ENCODE measurements at places on chromosomes 6 and 20.

DNA sequence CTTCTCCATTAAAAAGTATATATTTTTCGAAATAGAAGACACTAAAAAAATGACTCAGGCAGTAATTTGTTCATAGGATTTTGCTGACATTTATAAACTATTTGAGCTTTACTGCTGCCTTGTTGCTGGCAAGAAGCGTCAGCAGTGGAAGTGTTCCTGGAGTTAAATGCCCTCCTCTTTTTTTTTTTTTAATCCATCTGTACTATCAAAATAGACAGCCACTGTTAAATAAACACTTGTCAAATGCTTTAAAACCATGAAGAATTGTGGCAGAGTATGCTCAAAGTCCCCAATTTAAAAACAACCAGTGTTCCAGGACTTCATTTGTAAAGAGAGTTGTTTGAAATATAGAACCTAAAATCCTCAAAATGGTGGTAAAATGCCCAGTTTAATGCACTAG is 253.8 kb downstream of the NKAIN2 start:
- DNase-seq: no peak

GRCh38 chr6:148557796-148558321 is 189.0 kb upstream of the UST start:
- no peak for DNase-seq

DNA sequence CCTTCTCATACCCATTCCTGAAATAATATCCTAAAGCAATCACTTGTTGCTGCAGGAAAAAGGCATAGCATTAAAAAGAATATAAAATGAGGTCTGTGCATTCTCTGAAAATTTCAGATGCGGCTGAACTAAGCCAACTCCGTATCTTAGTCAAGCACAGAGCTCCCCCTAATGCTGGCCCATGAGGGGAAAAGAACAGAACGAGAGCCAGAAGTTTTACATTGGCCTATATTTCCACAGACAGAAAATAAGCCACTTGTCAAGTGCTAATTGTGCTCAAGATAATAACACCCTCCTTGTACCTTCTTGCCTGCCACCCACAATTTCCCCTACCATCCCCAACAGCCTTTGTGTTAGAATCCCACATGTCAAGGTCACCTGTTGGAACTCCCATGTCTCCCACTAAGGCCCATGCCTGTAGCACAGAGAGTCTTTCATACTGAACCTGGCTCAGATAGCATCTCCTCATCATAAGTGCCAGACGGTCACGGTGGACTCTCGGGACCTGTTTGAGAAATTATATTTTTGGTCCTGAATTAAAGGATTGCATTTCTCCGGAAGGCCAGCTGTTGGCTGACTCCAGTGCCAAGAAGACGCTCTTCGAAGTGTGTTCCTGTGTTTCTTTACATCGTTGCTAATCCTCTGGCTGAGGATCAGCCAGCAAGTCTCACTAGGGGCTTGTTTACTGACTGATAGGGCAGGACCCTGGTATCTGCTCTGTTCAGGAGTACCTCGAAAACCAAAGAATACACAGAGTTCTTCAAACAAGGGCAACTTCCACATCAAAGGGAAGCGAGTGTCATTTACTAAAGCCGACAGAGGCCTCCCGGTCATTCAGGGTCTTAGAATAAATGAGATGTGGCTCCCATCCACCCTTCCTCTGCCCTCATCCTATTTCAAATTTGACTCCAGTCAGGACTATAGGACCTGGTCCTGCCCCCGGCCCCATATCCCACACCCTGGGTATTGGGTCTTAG is 183.4 kb upstream of the FBXL4 start:
- no peak for DNase-seq

DNA sequence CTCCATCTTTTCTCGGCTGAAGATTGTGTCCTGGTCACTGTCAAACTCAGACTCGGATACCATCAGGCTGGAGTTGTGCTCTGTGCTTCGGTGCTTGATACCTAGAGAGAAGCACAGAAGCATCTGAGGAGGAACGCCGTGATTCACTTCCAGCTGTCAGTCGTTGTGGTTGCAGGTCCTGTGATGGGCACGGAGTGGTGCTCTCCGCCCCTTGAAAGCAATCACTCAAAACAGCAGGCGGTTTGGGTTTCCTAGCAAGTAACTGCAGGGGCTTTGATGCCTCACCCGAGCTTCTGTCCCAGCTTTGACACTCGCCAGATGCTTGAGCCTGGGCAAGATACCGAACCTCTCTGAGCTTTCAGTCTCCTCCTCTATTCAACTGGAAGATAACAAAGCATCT is 52.5 kb downstream of the ALDH5A1 start:
- peak; percentile 17 for DNase-seq
